Activated T-cell treated with anti-CD3 and anti-CD28 coated beads for 24 hours (primary cell): ENCODE measurements at places on chromosomes 2 and 18.

GRCh38 chr18:24414349-24415003 lies 12.0 kb upstream of the IMPACT start:
- DNase-seq, result peak; percentile 26

DNA sequence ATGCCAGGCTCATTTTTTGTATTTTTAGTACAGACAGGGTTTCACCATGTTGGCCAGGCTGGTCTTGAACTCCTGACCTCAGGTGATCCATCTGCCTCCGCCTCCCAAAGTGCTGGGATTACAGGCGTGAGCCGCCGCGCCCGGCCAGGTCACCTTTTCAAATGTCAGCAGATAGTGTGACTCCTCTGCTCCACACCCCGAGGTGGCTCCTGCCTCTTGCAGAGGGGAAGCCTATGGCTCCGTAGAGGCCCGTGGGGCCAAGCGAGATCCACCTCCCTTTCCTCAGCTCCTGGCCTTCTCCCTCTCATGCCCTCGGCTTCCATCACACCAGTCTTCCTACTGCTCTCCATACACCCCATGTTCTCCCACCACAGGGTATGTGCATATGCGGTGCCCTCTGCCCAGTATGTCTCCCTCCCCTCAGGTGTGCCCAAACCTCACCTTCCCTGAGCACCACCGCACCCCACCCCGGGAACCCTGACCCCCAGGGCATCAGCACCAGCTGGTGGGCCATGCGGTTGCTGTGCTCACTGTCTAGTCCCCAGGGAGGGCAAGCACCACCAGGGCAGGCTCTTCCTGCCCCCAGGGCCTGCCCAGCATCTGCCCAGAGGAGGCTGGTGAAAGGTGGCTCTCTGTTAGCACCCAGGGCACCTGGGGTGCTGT lies 10.7 kb downstream of the GPR17 start:
- no peak for DNase-seq

DNA sequence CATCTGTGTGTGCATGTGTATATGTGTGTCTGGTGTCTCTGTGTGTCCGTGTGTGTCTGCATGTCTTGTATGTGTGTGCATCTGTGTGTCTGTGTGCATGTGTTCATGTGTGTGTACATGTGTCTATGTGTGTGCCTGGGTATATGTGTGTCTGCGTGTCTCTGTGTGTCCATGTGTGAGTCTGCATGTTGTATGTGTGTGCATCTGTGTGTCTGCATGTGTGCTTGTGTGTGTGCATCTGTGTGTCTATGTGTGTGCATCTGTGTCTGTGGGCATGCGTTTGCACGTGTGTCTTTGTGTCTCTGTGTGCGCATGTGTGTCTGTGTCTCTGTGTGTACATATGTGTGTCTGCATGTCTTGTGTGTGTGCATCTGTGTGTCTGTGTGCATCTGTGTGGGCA lies 207.7 kb downstream of the TNS1 start:
- DNase-seq, result no peak

GRCh38 chr2:13770279-13770678 lies 862.2 kb upstream of the LRATD1 start:
- no peak for DNase-seq

DNA sequence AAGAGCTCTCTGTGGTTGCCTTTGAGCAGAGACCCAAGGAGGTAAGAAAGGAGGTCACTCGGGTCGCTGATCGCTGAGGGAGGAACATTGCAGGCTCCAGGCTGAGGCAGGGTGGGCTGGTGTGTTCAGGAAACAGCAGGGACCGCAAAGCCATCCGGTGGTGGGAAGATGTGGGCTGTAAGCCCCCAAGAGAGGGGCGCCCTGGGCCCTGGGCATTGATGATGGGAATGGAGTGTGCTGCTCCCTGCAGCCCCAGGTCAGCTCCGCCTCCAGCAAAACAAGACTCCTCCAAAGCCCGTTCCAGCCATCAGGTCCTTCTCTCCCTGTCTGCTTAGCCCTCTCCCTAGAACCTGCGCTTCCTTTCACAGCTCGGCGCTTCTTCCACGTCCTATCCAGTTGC lies 229.7 kb downstream of the KLHL29 start:
- DNase-seq, result no peak
